ENCODE measurements at places on chromosomes 12 and 14.

DNA sequence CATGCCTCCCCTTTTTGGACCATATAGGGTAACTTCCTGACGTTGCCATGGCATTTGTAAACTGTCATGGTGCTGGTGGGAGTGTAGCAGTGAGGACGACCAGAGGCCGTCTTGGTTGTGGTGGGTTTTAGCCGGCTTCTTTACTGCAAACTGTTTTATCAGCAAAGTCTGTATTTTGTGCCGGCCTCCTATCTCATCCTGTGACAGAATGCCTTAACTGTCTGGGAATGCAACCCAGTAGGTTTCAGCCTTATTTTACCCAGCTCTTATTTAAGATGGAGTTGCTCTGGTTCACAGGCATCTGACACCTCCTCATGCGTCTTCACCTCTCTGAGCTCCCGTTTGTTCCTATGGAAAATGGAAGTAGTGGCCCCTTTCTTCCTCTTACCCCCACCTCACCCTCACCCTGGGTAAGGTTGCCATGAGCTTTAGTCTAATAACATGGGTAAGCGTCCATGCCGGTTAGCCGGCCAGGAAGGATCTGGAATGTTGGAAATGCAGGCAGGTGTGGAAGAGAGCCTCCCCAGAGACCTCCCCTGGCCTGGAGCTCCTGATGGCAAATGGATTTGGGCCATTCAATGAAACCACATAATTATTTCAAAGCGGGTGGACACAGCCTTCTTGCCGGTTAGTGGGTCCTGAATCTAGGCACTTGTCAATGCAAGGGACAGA lies 18.6 kb downstream of the HHIPL1 start:
- DNase-seq: no peak

DNA sequence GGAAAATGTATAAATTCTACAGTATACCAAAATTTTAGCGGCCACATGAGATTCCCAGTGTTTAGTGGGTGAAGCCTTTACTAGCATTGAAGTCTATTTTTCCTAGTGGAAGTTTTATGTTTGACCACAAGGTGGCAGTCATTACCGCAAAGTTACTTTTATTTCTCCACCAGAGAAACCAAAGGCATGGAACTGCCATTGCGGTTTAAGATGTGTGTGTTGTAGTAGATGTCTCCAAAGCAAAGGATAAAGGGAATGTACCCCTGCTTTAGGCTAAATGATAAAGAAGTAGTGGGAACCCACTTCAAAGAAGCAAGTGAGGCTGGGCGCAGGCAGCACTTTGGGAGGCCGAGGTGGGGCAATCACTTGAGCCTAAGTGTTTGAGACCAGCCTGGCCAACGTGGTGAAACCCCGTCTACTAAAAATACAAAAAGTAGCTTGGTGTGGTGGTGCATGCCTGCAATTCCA lies 140.5 kb downstream of the PRKCH start:
- DNase-seq: no peak

DNA sequence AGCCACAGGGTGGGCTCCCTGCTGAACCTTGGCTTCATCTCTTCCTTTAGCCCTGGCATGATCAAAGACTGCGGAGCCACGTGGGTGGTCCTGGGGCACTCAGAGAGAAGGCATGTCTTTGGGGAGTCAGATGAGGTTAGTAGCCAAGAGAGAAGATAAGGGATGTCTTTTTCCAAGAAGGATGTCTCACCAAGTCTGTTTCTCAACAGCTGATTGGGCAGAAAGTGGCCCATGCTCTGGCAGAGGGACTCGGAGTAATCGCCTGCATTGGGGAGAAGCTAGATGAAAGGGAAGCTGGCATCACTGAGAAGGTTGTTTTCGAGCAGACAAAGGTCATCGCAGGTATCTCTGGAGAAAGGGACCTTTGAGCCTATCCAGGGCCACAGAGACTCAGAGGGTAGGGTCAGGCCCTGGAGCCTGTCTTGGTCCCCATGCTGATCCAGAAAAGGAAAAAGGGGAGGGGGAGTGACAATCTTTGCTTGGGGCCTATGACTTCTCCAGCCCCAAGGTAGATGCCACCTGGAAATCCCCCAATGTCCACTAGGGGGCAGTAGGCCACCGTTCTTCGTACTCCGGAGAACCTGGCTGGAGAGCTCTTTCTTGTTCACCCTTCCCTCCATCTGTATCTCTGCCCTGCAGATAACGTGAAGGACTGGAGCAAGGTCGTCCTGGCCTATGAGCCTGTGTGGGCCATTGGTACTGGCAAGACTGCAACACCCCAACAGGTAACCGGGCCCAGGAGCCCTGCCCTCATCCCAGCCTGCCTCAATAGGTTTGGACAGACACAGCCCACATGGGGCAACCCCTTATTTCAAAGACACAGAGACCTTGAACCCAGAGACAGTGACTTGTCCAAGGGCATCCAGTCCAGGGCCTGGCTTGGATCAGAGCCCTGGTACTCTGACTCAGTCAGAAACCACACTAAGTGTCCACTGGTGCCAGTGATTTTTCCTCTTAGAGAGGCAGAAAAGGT lies 2.0 kb downstream of the TPI1 start:
- DNase-seq: peak; percentile 85

GRCh38 chr12:39440781-39441180 lies 2.1 kb downstream of the KIF21A start:
- DNase-seq: no peak

DNA sequence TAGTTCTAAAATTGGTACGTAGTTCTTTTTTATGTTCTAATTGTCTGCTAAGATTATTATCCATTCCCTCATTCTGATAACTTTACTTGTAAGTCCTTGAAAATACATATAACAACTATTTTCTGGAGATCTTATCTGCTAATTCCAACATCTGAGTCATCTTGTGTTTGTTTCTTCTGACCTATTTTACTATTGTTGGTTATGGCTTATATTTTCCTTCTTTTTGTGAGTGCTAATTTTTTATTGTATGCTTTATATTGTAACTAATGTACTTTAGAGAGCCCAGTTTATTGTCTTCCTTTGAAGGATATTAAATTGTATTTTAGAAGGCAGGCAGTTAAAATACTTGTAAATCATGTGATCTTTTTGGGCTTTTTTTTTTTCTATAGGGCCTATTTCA lies 149.3 kb upstream of the LRFN5 start:
- DNase-seq: no peak

- no peak for DNase-seq
Observed at GRCh38 chr12:113075137-113075683, 18.7 kb downstream of the DTX1 start.

DNA sequence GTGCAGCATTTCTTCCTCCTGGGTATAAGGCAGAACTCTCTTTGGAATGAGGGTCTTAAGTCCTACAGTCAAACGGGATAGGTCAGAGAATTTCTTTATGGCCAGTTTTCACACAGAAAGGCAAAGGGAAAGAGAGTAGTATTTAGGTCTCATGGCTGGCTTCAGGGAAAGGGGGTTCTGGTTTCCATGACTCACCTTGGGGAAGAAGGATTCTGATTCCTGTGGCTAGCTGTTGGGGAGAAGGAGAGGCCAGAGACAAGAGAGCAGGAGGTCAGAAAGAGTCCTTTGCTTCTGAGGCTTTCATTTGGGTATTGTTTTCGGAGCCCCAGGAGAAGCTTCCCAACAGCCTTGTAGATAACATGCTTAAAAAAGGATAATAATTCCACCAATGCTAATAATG lies 332.5 kb downstream of the NPAS3 start:
- no peak for DNase-seq

DNA sequence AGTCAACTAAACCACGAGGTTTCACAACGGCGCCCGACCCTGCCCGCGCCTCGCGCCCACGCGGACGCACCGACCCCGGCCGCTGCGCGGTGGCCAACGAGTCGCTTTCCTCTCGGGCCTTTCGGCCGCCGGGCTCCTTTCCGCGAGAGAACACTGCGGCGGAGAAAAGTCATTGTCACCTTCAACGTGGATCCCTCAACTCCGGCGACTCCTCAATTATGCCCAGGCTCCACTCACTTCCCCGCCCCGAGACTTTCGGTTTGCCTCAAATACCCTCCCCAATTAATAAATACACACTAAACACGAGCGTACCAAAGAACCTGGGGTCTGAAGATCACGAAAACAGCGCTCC lies 450 bp downstream of the SINHCAF start:
- DNase-seq: no peak

- no peak for DNase-seq
Observed at GRCh38 chr14:39576736-39577135, 144.5 kb upstream of the FBXO33 start.

DNA sequence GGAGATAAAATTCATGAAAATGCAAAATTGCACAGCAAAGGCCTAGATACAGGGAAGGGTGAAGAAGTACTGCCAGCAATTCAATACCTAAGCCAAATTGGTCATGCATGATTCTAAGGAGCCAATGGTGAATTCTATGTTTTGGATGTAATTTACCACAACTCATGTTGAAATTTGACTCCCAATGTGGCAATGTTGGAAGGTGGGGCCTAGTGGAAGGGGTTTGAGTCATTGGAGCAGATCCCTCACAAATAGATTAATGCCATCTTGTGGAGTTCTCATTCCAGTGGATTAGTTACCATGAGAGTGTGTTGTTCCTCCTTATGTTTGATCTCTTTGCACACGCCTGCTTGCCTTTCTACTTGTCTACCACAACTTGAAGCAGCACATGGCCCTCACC lies 194.0 kb upstream of the ALG10 start:
- no peak for DNase-seq

DNA sequence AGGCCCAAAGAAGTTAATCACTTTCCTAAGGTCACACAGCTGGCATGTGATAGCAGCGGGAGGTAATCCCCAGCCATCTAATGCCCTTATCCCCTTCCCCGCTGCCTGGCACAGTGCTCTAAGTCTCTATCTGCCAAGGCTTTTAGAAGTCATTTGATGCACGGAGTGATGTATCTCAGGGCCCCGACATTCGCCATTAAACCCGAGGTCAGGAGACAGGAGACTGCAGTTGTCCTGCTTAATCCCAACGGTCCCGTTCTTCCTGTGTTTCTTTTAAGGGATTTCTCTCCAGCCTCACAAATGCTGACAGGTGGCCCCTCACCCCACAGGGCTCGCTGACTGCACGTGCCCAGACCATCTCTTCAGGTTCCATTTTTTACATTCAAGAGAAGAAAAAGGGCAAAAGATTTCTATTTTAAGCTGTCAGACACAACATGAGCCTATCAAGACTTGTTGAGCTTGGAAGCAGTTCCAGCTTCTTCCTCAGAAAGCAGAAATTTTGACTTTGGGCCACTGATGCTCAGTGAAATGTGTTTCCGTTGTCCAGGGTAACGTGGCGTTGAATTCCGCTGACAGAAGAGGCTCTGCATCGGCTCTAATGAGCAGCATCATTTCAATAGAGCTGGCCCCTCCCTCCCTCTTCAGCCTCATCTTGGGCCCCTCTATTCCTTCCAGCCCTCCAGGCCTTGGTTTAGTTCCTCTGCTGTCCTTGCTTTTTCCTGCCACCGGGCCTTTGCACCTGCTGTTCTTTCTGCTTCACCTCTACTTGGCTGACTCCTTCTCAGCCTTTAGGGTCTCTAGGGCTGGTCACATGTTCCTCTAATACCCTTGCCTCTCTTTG lies 171.5 kb downstream of the CHST11 start:
- no peak for DNase-seq

DNA sequence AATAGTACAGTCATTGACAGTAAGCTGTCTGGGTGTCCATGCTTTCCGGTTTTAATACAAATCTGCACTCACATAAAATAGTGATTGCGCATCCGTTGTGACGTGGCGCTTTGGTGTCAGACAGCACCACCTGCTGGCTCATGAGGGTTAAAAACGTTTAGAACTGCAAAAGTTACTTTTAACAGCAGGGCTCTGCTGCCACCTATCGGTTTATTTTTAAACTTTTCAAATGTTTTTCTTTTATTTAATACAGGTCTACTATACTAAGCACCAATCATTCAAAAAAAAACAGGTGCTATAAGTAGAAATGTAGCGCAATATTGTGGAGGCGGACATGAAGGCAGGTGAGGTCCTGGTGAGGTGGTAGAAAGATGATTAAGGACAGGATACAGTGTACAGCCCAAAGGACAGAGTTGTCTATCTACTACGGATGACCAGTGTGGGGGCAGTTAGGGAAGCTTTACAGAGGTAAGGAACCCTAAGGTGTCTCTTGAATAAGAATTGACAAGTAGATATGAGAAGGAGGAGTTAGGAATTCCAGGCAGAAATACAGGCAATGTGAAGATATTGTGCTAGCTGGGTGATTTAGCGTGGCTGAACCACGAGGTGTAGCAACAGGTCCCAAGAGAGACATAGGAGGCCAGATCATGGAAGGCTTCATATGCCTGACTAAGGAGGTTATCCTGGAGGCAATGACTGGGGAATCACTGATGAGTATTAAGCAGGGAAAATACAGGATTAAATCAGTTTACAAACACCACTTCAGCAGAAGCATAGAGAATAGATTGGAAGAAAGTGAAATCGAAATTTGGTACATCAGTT lies 91.5 kb upstream of the PRB2 start:
- peak; percentile 57 for DNase-seq

GRCh38 chr14:95311752-95312151 lies 8.0 kb downstream of the CLMN start:
- peak; percentile 43 for DNase-seq

DNA sequence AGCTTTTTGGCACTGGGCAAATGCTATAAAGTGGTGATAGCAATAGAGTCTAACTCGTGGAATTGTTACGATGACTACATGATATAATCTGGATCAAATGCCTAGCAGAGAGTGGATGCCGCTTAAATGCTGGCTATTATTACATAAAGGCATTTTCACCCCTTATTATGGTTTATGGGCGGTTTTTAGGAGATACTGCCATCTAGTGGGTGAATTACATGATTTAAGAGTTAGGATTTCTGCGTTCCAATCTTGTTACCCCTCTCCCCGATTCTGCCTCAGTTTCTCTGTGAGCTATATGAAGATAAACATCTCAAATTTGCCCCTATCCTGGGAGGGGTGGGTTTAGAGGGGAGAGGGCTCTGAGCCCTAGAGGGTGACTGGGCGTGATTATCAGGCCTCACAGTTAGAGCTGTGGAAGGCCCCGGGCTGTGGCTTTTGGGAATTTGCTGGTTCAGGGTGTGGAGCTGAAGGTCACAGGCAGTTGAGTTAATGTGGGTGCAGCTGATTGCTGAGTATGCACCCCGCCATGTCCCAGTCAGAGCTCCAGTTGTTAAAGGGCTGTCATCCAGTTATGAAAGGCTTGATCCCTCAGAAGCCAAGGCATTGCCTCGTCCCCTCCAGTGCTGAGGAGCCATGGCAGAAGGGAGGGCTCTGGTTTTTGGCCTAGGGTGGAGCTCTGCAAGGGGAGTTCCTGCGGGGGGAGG lies 14.4 kb downstream of the CLSTN3 start:
- no peak for DNase-seq

DNA sequence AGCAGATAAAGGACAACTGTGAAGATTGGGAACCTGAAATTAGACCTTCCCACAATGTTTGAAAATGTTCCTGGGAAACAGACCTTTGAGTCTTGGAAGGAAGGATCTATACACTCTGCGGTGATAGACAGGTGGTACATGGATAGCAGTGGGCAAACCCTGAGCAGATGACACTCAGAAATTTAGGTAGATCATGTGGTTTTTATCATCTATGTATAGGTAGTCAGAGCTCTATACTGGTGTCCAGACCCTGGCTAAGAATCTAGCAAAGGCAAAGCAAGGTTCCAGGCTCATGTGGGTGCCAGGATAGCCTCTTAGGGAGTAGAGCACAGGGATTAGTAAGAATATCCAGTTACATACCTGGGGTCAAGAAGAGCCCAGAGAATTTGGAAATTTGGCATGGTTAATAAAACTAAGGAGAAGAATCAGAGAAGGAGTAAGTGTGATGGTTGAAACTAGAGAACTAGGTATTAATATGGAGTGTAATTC lies 331.2 kb upstream of the FBXO33 start:
- no peak for DNase-seq

- no peak for DNase-seq
Observed at GRCh38 chr12:1936406-1937320, 18.2 kb upstream of the CACNA2D4 start.

Data from HL-60 (cell line).